ENCODE measurements at places on chromosomes 1 and 21.
A peak's percentile ranks its signal among the peaks of the same experiment; 100 is the strongest.

GRCh38 chr1:67724928-67725560, 40.0 kb downstream of the GADD45A start:
- no peak for DNase-seq

- peak; percentile 84 for DNase-seq
Observed at GRCh38 chr21:25801217-25802014, 66.6 kb downstream of the GABPA start.

DNA sequence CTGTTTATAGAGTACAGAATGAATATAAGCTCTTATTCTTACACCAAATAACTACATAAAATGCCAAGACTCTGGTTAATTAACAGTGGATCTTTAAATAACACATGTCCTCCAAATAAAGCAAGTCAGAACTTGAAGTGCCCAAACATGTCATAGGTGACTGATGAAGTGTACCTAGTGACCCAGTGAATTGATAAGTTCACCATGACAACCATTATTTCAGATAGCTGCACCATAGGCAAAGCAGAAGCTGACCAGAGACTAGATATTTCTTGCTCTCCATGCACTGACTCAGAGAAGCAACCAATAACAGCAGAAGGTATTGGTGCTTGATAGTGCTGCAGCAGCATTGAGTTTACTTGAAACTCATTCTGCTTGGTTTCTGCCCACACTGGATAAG, 192.1 kb downstream of the DUSP10 start:
- no peak for DNase-seq

- no peak for DNase-seq
Observed at GRCh38 chr1:222910699-222911098, 95.9 kb downstream of the DISP1 start.

Measured in NCI-H524 (cell line).